Left cardiac atrium (tissue), 4 donors: ENCODE measurements at places on chromosomes 11 and 22. TPM values are rescaled to one million over a fixed set of nuclear protein-coding genes. Genes with fewer than 3 reads are reported as not detected.

DNA sequence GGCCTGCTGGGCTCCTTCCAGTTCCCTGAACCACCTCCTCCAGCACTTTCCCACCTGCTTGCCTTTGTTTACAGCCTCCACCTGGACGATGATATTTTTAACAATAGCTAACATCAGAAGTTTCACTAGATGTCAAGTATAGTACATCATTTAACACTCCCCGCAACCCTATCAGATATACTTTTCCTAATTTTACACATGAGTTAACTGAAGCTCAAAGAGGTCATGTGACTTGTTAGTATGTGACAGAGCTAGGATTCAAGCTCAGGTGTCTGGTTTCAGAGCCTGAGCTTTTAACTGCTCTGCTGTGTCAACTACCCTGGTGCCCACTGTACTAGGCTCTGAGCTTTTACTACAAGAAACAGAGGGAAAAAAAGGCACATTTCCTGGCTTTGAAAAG, 14.3 kb upstream of the HPX start:
- DNase-seq, result no peak

DNA sequence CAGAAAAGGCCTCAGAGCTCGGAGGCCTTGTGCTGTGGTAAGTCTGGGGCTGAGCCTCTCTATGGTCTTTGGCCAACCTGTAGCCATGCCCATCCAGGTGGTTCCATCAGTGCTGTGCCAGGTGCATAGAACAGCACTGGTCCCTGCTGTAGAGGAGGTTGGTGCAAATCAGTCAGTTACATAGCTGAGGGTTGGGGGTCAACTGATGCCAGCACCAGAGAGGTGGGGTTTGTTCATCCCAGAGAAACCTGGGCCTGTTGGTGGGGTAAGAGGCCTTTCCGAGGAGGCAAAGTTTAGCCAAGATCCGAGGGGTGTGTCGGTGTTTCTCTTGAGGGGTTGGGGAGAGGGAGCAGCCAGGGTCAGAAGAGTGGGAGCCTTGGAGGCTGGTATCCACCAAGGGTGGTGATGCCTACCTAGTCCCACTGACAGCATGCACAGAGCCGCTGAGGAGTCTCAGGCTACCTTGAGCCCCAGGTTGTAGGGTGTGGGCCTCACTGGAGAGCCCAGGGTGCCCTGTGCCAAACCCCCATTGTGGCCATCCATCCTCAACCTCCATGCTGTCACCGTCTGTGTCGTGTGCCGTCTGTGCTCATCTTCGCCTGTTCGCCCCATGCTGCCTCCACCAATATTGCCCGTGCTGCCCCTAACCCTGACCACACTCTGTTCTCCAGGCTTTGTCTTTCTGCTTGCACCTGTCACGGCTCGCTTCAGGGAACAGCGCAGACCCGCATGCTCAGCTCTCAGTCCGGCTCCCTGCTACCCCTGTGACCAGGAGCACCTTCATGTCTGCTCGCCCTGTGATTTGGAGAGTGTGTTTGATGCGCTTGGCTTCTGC, 78.7 kb upstream of the SUSD2 start:
- no peak for DNase-seq

Gene PGA4
- 0.41 TPM for total RNA-seq

GRCh38 chr11:3160252-3161031, 4.7 kb downstream of the OSBPL5 start:
- peak; percentile 92 for DNase-seq

GRCh38 chr11:73995247-73995646, 12.6 kb upstream of the UCP2 start:
- DNase-seq, result no peak

GRCh38 chr11:128182844-128183243, 404.5 kb downstream of the ETS1 start:
- DNase-seq, result no peak

Gene HPX
- 0.38 TPM for total RNA-seq

DNA sequence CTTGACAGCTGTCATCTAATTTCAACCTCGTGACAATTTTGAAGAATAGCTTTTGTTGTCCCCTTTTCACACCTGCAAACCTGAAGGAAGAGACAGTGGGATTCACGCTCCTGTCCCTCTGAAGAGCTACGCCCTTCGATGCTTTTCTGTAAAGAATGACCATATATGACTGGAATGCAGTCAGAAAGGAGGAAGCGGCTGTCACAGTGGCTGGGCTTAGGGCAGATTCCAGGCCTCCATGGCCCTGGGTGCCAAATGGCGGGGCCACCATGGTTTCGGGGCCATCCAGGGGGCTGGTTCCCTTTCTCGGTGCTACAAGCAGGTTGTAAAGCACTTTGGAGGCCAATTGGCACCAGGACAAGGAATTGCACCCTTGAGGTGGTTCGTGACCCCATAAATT, 22.2 kb upstream of the FGF19 start:
- DNase-seq, result no peak

Gene RHOD
- total RNA-seq, result 42.8 TPM

GRCh38 chr11:74818283-74818946, 69.8 kb downstream of the RNF169 start:
- no peak for DNase-seq

- no peak for DNase-seq
Measured at GRCh38 chr11:84788220-84788619, 838.9 kb downstream of the DLG2 start.

DNA sequence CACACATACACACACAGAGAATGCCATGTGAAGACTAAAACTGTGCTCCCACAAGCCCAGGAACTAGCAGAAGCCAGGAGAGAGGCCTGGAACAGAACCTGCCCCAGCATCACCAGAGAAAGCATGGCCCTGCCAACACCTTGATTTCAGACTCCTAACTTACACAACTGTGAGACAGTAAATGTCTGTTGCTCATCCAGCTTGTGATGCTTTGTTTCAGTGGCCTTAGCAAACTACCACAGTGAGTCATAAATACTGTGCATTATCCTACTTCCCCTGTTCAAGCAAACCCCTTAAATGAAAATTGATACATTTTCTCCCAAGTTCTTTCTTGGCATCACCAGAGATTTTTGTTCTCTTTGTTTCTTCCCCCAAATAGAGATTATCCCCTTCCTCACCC, 1539.4 kb upstream of the TENM4 start:
- no peak for DNase-seq

Gene NXPE2
- total RNA-seq, result not detected

DNA sequence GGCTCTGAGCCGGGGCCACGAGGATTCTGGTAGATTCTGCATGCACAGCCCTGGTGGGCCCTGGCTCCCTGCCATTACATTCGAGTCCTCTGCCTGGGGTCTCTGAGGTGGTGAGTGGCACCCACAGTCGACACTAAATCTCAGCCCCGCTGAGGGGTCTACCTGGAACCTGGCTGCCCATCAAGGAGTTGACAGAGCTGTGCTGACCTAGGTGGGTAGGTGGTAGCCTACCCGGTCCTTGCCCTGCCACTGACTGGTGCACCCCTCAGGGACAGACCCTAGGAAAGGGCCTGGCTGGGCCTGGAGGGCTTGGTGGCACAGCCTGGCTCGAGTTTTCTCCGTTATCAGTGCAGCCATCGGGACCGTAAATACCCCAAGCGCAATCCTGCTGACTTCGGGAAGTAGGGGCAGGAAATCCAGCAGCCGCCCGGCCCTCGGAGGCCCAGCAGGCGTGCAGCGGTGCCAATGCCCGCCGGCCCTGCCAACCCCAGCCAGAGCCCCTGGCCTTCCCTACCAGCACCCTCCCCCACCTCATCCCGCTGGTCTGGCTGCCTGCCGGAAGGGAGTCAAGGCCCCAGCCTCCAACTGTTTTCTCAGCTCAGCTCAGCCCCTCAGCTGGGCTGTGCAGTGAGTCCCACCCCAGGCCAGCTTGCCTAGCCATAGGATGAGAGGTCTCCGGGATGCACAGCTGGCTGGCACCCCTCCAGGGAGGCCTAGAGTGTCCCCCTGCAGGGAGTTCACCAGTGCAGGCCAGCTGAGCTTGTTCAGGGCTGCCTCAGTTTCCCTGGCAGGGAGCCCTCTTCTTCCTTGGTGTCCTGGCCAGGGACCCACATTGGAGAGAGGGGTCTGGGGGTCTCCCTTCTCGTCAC, 80.4 kb upstream of the KCNQ1OT1 start:
- DNase-seq, result peak; percentile 37

DNA sequence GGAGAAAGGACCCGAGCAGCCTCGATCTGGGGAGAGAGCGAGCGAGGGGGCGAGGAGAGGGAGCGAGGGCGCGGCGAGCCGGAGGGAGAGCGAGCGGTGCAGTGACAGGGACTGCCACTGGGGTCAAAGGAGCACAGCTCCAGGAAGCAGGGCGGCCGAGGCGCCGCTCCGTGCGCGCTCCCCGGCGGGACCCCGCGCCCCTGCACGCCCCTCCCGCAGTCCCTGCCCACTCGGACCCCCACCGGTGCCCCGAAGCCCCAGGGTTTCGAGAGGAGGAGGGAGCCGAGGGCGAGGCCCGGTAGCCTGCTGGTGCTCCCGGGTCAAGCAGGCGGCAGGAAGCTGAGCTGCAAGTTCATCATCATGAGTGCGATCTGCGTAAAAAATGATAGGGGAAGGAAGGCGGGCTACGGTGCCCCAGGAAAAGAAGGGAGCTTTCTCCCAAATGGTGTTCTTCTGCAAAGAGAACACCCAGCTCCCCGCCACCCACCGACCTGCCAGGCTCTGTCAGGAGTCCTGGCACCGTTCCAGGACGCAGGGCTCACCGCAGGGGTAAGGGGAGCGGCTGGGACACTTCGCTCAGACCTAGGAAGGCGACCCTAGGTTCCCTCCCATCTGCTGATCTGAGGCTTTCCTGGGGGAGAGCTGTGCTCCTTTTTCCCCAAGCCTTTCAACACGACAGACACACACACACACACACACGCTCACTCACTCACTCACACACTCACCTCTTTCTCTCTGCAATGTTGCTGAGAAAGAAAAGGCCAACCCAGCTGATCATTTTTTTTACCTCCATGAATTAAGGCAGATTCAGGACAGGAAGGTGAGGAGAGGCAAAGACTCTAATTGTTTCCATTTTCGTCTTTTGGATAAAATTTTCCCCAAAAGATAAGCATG, at the start of gene MPPED2:
Gene MPPED2 (minus strand): TSS at position 103 of the 894 bp plus-strand sequence. CDS start 5,980 bp downstream, outside the sequence.
- peak; percentile 44 for DNase-seq

GRCh38 chr11:86145439-86146156, 76.7 kb upstream of the PICALM start:
- DNase-seq, result no peak

Gene SLCO2B1
- total RNA-seq, result 55.8 TPM

DNA sequence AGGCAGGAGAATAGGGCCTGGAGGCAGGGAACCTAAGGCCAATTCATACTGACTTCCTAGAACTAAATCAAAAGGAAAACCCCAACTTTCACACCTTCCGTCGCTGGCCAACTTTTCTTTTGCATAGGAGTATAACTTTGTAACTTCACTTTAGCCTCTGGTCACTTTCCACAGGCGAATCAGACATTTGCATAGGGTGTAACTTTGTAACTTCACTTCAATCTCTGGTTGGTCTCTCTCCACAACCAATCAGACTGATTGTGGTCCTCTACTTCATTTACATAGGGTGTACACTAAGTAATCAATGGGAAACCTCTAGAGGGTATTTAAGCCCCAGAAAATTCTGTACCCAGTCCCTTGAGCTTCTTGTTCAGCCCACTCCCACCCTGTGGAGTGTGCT, 11.5 kb upstream of the TMPRSS4 start:
- DNase-seq, result no peak

- DNase-seq, result no peak
Measured at GRCh38 chr11:86972734-86973133, 17.5 kb upstream of the FZD4 start.

DNA sequence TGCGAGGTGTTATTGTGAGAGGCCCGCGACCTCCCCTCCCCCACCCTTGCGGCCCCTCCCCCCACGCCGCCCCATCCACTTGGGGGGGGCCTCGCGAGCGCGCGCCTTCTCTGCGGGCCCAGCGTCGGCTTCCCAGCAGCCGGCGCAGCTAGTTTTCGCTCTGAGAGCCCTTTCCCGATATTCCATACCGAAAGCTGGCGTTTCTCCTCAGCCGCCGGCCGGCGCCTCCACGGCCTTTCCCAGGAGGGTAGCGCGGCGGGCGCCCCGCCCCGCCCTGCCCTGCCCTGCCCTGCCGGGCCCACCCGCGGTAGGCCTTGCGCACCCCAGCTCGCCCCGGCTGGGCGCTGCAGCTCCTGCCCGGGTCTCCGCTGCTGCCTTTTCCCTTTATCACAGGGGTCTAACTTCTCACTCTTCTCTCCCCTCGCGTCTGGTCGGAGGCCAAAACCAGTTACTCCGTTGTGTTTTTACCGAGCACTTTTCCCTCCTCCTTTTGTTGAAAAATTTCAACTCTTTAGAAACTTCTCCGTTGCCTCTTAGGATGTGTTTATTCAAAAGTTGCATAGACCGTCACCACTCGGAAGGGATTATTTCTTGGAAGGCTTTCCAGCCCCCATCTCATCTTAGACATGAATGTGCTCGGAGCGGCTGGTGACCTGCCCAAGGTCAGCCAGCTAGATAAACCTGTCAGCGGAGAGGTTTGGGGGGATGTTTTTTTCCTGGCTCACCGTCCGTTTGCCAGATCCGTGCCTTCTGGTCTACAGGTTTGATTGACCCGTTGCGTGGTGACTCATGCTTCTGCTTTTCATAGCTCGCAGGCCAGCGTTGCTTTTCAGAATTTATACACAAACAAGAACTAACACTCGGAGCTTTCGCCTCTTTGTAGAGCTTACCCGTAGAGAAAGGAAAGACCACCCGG, 648 bp downstream of the PAFAH1B2 start:
- peak; percentile 71 for DNase-seq

Gene SAA4
- 0.94 TPM for total RNA-seq

DNA sequence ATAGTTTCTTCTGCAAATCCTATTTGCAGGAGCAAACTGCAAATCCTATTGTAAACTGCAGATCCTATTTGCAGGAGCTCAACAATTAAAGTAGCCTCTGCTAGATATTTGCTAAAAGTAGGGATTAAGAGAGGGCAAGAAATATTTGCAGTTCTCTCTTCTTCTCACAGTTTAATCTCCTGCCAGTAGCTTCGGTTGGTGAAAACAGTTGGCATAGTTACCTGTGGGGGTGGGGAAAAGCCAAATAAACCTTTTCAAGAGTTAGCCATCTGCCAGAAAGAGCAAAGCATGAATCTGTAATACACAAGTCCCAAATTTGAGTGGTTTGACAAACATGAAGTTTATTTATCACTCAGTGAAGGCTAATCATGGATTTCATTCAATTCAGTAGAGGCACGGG, 942.5 kb downstream of the JRKL start:
- no peak for DNase-seq

- DNase-seq, result no peak
Measured at GRCh38 chr11:20654038-20654437, 15.3 kb upstream of the NELL1 start.

- no peak for DNase-seq
Measured at GRCh38 chr22:37781434-37782059, 26.2 kb upstream of the GCAT start.

DNA sequence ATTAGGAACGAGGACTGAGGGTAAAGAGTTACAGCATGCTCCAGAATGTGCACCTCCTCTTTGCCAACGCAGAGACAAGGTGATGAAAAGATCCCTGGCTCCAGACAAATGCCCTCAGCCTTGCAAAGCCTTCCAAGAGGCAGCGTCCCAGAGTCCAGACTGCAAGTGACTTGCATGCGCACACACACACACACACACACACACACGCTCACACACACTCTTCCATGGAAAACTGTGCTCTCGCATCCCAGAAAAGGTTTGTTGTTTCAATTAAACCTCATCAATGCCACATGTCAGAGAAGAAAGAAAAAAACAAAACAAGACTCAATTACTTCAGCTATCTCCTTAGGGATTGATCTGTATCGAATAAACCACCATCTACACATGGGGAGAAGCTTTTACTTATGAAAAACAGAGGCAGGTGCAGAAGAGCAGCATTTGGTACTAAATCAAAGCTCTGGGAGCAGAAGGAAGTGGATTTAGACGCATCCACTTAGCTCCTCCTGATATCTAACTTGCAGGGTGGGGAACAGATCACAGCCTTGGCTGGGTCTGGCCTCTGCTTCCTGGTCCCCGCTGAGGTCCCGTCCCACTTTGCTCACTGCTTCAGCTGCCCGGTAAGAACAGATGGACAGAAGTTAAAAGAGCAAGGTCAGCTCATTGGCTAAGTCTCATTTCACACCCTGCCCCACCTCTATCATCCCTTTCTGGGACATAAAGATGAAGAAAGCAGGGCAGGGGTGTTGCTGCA, 249.8 kb upstream of the BLID start:
- peak; percentile 40 for DNase-seq
